ENCODE measurements at places on chromosomes 7 and 10.

DNA sequence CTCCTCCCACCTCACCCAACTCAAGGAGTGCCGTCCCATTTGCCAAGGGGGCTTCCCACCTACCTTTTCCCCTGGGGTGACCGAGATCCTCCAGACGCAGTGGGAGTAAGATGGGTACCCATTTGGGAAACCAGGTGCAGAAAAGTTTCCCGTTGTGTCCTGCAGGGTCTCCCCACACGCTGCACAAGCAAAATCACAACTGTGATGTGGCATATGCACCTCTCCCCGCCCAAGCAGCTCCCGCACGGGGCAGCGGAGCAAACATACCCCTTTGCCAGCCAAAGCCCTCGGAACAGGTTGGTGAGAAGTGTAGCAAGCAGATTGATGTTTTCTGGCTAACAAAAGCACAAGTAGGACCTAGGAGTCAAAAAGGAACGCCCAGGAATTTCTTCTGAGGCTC, 51.5 kb upstream of the OPALIN start:
- DNase-seq, result no peak

- no peak for DNase-seq
These were observed 296.7 kb upstream of the KLF6 start for GRCh38 chr10:4081685-4082111.

DNA sequence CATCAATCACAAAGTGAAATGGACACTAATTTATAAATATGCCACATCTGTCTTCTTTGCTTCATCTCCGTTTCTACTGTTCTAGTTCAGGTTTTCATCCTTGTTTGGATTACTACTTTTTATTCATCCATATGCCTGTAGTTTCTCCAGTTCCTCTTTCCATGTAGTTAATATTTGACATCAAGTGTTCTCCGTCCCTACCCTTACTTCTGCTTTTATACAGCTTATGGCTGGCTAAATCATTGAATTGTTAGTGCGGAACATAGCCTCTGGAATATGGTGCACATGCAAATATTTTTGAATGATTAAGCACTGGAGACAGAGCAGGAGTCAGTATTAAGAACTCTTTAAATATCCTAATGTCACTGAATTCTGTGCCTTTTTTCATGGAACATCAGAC, 230.0 kb upstream of the PPP1R3A start:
- no peak for DNase-seq

DNA sequence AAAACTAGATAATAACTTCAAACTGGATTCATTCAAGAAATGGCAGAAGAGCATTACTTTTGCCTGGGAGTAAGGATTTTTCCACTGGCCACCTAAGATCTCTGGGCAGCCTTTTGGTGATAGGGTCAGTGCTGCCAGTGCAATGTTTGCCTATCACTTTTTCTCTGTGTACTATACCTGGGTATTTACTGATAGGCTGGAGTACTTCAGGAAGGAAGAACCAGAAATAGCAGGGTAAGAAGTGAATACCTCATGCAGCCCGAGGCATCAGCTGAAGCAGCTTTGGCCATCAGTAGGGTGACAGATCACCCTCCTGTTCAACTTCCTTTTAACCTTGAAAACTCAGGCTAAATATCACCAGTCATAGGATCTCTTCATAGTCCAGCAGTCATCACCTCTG, 5.5 kb upstream of the PAPSS2 start:
- DNase-seq, result no peak

- DNase-seq, result no peak
These were observed 308.3 kb upstream of the IGFBP3 start for GRCh38 chr7:46229409-46229808.

- DNase-seq, result no peak
These were observed 23.0 kb upstream of the PRPF18 start for GRCh38 chr10:13563481-13564445.

DNA sequence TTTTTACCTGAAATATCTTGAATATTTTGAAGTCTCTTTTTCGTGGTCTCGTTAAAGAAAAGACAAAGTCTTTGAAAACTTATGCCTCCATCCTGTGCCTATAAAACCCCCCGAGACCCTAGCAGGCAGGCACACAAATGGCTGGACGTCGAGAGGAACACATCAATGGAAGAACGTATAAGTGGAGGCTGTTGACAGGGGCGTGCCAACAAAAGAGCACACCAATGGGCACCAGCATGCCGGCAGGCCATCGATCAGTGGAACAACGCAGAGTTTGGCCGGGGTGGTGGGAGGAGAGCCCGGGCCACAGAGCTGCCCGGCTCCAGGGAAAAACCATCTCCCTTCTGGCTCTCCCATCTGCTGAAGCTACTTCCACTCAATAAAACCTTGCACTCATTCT, 24.7 kb downstream of the ENKUR start:
- DNase-seq, result no peak

- no peak for DNase-seq
These were observed 268.6 kb downstream of the BAMBI start for GRCh38 chr10:28945959-28946358.

- DNase-seq, result no peak
These were observed 189.7 kb downstream of the ARHGAP21 start for GRCh38 chr10:24533981-24534380.

GRCh38 chr10:73875139-73875475, 752 bp upstream of the CAMK2G start:
- DNase-seq, result peak; percentile 61

GRCh38 chr10:15229268-15229667, 60.8 kb upstream of the NMT2 start:
- no peak for DNase-seq

DNA sequence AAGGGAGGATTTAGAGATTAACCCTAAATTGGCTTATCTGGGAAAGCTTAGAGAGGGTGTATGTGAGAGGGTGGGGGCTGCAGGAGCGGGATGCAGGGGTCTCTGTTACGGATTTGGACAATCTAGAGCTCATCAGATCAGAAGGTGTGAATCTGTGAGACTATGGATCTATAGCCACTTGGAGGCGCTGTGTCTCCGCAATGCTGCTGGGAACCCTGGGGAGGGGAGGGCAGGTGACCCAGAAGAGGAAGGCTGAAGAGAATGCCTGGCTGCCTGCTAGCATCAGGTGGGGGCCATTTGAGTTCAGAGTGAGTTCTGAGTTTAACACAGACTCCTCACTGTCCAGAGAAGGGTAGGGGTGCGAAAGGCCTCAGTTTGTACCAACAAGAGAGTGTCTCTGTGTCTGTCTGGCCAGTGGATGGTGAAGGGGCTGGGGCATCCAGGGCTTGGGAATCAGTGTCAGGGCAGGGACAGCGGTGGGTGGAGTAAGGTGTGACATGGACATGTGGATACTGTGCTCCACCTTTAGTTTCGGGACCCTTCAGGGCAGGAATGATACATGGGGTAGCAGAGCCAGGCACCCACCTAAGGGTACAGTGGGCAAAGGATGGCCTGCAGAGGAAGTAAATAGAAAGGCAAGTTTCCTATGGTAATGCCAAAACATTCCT, 187.3 kb upstream of the PRSS58 start:
- DNase-seq, result peak; percentile 32

DNA sequence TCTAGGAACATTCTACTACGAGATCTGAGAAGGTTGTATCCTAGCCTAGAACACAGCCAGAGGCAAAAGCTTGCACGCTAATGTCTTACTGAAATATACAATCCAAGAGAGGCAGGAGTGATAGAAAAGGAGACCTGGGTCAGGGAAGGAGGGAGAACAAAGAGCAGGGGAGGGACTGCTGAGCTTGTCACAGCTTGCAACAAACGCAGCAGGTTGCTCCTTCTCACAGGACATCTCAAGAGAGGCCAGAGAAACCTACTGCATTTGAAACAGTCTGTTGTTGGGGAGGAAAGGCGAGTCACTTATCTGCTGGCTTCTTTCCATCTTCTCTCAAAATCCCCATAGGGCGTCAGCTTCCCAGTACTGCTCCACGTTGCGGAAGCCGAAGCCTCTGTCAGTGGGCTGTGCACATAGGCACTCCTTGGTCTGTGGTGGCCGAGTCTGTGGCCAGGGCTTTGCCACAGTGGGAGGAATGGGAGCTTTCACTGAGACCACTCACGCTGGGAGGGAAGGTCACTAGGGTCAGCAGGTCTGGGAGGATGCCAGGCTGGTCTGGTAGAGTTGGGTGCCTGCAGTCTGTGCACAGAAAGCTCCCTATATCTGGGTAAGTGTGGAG, 25.8 kb upstream of the GPNMB start:
- no peak for DNase-seq

DNA sequence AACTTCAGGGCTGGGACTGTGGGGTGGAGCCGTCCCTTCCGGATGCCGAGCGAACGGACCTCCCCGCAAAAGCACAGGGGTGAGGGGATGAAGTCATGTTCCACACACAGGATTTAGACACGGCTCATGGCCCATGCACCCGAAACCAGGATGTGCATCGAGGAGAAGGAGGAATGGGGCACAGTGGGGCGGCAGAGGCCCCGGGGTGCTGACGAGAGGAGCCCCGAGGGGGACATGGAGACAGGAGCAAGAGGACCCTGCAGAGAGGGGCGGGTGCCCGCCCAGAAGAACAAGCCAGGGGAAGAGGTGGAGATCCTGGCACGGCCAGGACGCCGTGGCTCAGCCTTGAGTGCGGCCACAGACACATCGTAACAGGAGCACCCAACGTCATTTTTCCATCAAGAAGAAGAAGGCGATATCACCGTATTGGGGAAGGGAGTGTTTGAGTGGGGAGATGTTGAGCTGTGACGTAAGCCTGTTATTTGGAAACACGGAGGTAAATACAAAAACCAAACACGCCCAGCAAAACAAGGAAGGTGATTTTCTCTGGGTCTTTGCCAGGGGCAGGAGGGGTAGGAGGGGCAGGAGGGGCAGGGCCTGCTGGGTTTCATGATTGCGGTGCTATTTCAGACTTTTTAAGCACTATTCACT, 25.3 kb upstream of the FOXL3 start:
- no peak for DNase-seq
